ENCODE measurements at places on chromosomes 16 and 17.

DNA sequence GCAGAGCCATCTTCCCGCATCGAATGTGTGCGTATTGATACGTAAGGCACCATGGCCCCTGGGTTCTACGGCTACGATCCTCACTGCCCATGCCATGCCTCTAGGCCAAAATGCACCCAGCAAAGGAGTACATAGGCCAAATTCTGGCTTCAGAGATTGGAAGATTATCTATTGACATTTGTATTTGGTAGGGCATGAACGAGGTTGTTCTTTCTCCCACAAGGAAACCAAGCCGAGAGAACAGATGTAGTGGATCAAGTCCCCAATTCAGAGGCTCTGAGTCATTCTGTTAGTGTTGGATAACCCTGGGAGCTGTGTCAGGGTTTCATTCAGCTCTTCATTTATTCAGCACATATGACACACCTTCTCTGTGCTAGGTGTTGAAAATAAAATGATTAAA lies 36.5 kb downstream of the HOXB1 start:
- no peak for DNase-seq

GRCh38 chr17:37791447-37792399 lies 46.9 kb upstream of the HNF1B start:
- peak; percentile 21 for DNase-seq

- DNase-seq = peak; percentile 89
Measured at GRCh38 chr17:59668816-59669215, 38.4 kb downstream of the PTRH2 start.

GRCh38 chr16:83174671-83175070 lies 547.9 kb downstream of the CDH13 start:
- no peak for DNase-seq

DNA sequence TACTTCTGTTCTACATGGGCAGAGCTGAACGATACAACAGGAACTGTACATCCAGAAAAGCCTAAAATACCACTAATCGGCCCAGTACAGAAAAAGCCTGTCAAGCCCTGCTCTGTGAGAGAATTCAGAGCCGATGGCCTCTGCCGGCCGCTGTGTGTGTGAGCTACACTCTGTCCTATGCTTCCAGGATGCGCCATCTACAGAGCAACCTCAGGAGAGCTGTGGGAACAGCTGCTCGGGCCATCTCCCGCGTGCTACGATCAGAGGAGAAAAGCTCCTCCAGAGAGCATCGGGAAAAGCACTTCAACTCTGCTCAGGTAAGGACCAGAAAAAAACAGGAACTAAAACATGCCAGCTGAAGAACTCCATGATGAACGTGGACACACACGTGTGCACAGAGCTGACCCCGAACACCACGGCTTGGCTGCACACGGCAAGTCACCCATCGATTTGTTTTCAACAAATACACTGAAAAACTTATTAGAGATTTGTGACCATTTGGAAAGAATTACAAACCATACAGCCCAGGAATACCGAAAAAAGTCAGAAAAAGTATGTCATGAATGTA lies 115.9 kb downstream of the ANKRD11 start:
- DNase-seq = no peak

GRCh38 chr17:20141198-20141972 lies 132.2 kb downstream of the SPECC1 start:
- DNase-seq = no peak

GRCh38 chr17:79941088-79942010 lies 94.3 kb downstream of the TBC1D16 start:
- DNase-seq = no peak
